ENCODE measurements at places on chromosomes 7 and 10. TPM values are rescaled to one million over a fixed set of nuclear protein-coding genes. Genes with fewer than 3 reads are reported as not detected.

Gene GIMAP8
- total RNA-seq = not detected

DNA sequence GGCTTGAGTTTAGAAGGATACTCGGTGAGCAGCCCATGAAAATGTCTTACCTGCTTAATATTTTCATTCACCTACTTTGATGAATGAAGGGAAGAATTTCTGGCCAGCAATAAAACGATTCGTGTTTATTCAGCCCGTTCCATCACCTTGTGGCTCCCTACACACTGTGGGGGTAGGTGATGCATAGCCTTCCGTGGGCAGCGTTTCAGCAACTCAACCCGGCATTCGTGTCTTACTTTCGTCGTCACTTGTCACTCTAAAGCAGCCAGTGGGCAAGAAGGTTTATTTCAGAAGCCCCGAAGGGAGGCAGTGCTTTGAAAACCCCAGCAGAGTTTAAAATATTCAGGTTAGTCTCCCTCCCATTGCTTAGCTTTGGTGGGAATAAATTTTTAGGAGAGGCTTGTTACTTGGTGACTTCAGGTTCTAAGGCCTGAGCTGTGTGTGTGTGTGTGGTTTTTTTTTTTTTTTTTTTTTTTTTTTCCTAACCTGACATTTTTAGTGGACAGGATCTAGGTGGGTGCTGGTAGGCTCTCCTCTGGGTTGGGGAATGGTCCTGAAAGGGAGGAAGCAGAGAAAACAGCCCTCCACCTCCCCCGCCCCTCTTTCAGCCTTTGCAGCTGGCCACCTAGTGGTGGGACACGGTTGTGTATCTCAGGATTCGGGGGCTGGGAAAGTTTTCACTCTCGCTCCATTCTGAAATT is 1.8 kb downstream of the GRK5 start:
- peak; percentile 88 for DNase-seq

DNA sequence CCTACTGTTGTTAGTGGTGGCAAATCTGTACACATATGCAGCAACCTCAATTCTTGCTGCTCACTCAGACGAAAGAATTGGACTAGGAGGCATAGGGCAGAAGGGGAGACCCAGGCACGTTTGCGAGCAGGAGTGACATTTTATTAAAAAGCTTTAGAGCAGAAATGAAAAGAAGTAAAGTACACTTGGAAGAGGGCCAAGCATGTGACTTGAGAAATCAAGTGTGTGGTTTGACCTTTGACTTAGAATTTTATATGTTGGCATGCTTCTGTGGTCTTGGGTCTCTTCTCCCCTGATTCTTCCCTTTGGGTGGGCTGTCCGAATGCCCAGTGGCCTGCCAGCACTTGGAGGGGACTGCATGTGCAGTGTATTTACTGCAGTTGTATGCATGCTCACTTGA is 205.5 kb upstream of the SEMA3D start:
- DNase-seq = no peak

Gene NPFFR1
- not detected for total RNA-seq

Gene STK31
- under 0.01 TPM for total RNA-seq

Gene USP54
- total RNA-seq = 25.0 TPM

Gene SHTN1
- total RNA-seq = 2.2 TPM

- no peak for DNase-seq
These were observed 116.7 kb downstream of the CYP26A1 start for GRCh38 chr10:93190372-93190771.

Gene PTPRZ1
- total RNA-seq = under 0.01 TPM

Gene WNT2
- under 0.01 TPM for total RNA-seq

- no peak for DNase-seq
These were observed 17.2 kb downstream of the CEP41 start for GRCh38 chr7:130423501-130424037.

Gene BTRC
- 11.8 TPM for total RNA-seq

GRCh38 chr10:131874991-131875451 is 25.8 kb upstream of the PPP2R2D start:
- peak; percentile 98 for DNase-seq

DNA sequence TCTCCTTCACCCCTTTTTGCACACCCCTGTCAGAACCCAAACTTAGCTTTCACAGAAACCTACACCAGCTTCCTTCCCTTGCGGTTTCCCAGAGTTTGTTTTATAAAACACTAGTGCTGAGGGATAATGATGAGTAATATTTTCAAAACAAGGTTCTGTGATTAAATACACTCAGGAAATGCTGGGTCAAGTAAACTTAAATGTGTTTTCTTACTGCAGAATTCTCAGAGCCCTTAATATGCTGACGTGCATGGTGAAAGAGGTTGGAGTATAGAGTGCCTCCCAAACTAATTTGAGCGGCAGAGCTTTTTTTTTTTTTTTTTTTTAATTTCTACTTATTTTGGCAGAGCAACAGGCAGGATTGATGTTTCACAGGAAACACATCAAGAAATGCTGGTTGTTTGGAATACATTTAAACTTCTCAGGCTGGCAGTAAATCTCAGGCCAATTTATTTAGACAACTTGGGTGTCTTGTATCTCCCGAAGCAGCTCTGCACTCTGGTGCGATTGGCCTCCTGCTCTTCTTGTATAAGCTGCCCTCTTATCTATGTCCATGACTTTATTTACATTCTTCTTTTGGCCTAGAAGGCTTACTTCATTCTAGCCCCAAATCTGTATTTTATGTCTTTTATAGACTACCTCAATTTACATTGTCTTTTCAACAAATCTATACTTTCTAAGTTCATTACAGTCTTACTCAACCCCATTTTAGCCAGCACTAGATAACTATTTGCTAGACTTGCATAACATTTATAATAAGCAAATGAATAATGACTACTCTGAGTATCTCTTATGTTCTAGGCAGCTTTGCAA is 165.4 kb downstream of the BMPER start:
- peak; percentile 79 for DNase-seq

DNA sequence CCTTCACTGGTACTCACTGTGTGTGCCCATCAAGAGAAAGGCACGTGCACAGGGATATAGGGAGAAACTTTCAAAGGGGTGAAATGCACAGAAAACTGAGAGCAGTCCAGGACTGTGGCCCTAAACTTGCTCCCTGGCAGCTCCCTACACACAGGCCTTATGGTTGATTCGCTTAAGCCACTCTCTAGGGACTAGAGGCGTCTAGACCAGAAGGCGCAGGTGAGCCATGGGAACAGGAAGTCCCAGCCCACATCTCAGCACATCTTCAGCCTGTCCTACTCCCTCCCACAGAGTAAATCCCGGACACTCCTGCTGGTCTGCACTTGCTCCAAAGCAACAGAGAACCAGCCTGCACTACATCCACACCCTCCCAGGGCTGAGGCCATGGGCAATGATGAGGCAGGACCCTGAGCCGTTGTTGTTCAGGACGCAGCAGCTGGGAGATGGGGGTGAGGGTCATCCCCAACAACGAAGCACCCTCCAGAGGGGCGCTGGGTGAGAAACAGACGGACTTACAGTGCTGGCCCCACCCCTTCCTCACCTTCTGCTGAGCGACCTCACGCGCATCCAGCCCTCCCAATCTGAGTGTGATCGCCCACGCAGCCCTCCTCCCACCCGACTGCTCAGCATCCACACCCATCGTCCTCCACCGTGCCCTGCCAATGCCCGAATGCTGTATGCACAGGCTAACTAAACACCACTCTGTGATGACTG is 109.3 kb downstream of the TNS3 start:
- DNase-seq = peak; percentile 39

- DNase-seq = no peak
These were observed 191.8 kb downstream of the TNS3 start for GRCh38 chr7:47389923-47390630.

DNA sequence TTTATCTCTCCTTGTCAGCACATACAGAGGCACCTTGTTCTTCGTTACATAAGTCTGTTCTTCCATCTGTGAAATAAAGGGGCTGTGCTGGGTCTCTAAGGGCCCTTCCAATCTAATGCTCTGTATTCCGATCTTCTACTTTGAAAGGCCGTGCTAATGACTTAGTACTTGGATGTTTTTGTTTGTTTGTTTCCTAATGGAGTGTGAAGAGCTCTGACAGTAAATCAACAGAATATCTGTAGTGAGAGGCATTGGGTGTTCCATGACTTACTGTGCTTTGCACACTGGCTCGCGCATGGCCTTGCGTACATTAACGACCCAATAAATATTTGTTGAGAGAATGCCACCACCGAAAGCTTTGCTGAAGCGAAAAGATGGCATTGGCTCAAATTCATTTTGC is 162.1 kb downstream of the CHN2 start:
- DNase-seq = no peak

GRCh38 chr10:72162978-72163377 is 52.8 kb upstream of the ANAPC16 start:
- peak; percentile 59 for DNase-seq

- no peak for DNase-seq
These were observed 102.1 kb downstream of the WDFY4 start for GRCh38 chr10:48786606-48787282.

DNA sequence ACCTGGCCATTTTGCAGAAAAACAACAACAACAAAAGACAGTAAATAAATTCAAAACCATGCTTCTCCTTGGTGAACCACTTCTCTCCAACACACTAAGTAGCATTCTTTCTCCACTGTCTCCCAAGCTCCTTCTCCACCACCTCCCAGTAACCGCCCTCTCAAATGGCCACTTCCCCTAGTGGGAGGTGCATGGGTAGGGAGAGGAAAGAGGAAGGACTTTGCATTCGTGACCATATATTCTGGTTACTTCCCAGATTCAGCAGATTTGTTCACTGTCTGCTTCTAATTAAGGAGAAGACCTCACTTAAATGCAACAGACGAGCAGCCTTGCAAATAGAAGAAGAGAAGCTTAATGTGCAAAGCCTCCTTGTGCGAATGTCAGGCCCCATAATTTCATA is 166.8 kb downstream of the SORCS1 start:
- DNase-seq = no peak

- DNase-seq = peak; percentile 76
These were observed 71.9 kb downstream of the WIPF3 start for GRCh38 chr7:29878081-29878688.

Gene MBL2
- total RNA-seq = under 0.01 TPM

GRCh38 chr7:17782216-17782549 is 158.1 kb downstream of the SNX13 start:
- DNase-seq = no peak

- DNase-seq = no peak
These were observed 104.5 kb downstream of the VIPR2 start for GRCh38 chr7:159040146-159040545.

GRCh38 chr10:71486484-71487114 is 89.9 kb downstream of the CDH23 start:
- peak; percentile 73 for DNase-seq

Gene TAS2R41
- total RNA-seq = not detected

Gene LBX1
- not detected for total RNA-seq

Gene ATP6V0A4
- total RNA-seq = under 0.01 TPM

All from osteoblast (primary cell).